Activated CD8-positive, alpha-beta T cell treated with anti-CD3 and anti-CD28 coated beads, Interleukin-2, amount 10 ng/mL, durations not matched to agents 7 days and 5 days (primary cell): ENCODE measurements at places on chromosomes 12 and 14. TPM values are rescaled to one million over a fixed set of nuclear protein-coding genes. Genes with fewer than 3 reads are reported as not detected.

MGP gene
- 0.21 TPM for total RNA-seq

SYT1 gene
- not detected for total RNA-seq

MMP17 gene
- total RNA-seq = not detected

MTA1 gene
- 109 TPM for total RNA-seq

B4GALNT3 gene
- 11.1 TPM for total RNA-seq

OR6C2 gene
- total RNA-seq = not detected

DNA sequence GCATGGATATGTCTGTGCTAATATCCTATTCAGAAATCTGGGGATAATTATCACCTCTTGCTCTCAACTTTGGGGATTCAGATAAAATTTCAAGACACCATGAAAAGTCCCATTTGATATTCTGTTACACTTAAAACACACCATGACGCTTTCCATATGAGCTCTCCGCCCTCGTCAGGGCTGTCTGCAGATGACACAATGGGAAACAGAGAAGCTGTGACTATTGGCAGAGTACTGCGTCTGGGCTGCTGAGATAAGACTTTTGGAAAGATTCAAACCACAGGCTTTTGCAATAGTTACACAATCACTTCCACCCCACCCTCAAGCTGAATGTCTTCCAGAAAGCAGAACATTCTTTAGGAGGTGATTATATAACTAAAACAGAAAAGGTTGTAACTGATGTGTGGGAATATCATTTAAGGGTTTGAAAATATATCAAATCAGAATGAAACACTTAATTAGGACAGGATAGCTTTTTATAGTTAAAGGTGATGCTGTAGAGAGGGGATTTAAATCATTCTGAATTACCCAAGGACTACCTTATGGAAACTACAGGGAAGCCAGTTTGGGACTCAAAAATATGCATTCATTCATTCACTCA, 75.3 kb upstream of the TMPO start:
- DNase-seq = no peak

DNA sequence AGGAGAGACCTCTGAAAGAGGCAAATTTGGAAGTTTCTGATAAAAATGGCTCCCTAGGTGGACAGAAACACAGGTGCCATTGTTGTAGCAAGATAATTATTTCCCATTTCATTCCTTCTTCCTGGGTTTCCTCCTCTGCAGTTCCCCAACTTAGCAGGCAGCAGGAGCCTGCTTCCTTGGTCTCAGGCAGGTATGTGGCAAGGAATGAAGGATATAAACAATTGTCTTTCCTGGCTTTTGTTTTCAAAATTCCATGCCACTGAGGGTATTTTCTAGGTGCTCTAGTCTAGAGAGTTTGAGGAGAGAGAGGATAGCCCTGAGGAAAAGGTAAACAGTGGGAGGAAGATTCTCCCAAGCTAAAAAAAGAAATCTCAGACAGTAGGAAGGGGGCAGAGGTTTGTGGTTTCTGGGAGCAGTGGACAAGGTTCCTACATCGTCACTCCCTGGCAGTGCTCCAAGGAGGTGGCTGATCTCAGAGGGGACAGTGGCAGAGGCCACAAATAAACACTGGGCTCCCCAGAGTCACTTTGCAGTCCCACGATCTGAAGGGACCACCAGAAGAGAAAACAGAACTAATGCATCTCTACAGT, 82.6 kb upstream of the IGF1 start:
- DNase-seq = no peak

GRCh38 chr12:63941166-63941800, 96.8 kb downstream of the SRGAP1 start:
- no peak for DNase-seq

DNA sequence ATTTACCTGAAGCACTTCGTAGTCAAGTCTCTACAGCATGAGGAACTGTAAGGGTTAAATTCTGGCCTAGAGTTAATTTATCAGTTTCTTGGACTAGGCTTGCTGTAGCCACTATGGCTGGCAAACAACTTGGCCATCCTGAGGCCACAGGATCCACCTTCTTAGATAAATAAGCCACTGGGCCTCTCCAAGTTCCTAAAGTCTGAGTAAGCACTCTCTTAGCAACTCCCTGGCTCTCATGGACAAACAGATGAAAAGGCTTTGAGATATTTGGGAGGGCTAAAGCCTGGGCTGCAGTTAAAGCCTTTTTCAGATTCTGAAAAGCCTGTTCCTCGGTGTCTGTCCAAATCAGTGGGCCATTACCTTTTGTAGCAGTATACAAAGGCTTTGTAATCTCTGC, 675.0 kb downstream of the TMEM121 start:
- no peak for DNase-seq

DNA sequence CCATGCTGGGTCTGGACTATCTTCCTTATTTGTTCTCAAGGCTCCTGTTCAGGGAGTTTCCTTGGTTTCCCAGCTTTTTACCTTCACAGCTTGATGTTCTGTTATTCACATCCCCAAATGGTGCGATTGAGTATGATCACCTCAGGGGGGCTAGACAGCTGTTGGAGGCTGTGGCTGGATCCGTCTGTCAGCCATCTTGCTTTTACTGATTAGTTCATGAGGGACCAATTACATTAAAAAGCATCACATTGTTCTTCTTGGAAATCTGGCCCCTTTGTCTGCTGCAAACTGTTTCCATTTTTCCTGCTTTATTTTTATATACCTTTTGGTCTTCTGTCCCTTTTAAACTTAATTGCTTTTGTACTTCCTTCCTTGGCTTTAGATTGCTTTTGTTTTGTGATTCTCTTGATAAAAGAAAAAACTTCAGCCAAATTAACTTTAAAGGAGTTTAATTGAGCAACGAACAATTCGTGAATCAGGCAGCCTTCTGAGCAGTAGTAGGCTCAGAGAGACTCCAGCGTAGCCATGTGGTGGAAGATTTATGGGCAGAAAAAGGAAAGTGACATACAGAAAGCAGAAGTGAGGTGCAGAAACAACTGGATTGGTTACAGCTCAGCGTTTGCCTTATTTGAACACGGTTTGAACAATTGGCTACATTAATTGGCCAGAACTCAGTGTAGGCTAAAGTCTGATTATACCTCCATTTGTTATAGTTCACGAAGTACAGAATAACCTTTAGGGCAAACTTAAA, 208.7 kb downstream of the AEBP2 start:
- no peak for DNase-seq

GRCh38 chr12:2640709-2641108, 154.1 kb upstream of the FKBP4 start:
- DNase-seq = no peak

DNA sequence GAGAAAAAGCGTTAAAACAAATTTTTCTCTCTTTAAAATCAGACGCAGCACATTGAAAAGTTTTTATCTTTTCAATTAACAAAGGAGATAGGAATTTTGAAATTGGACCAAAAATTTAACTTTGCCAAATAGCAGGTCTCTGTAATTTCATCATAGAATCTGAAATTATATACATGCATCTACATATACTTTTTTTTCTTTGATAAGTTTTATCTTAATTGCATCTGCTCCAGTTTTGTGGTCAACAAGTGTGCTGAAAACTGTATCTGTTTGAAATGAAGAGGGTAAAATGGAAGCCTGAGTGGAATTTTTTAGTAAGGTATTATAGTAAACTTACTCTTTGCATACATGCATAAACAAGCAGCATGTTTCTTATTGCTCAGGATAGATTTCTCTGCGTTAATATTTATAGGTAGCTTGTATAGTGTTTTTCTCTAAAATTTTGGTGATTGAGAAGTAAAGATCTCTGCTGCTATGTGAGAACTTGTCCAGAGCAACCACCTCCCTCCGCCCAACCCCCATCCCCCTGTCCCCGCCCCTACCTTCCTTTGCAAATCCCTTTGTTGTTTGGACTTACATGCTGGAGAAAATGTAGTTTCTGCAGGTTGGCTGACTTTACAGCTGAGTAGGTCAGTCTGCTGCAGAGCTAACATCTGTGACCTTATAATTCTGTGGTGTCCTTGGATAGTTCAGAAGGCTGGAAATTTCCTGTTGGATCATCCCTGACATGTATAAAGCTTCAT, 64.6 kb downstream of the VRK1 start:
- DNase-seq = no peak

- DNase-seq = no peak
Observed at GRCh38 chr14:37544407-37544806, 50.6 kb downstream of the FOXA1 start.

- no peak for DNase-seq
Observed at GRCh38 chr12:66499000-66499399, 179.9 kb downstream of the GRIP1 start.

GRCh38 chr12:104680070-104680469, 223.3 kb downstream of the CHST11 start:
- DNase-seq = peak; percentile 67

- DNase-seq = no peak
Observed at GRCh38 chr14:48005986-48006385, 330.6 kb upstream of the MDGA2 start.

DNA sequence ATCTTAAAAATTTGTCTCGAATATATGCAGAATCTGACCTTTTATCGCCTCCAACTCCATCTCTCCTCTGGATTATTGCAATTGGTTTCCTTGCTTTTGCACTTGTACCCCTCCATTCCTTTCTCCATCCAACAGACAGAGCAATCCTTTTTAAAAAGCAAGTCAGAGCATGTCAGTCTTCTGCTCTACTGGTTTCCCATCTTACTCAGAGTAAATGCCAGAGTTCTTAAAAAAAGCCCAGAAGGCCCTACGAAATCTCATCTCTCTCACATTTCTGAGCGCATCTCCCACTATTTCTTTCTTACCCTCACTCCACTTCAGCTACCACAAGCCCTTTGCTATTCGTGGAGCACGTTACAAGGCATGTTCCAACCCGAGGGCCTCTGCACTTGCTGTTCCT, 236.9 kb upstream of the DDHD1 start:
- no peak for DNase-seq

DNA sequence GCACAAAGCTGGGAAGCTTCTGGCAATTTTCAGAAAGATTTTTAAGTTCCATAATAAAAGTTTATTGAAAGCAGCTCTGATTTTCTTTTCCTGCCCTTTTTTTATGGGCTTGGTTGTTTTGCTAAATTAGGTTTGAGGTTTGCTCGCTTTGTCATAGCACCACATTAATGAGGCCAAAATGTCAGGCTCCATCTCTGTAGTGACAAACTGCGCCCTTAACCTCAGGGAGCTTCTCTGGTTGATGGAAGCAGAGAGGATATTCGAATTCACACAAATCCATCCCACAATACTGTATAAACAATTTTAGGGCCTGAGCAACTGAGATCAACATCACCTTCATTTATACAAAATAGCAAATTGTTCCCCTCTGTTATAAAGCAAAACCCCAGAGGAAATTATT, 342.6 kb upstream of the TMPO start:
- DNase-seq = no peak

DNA sequence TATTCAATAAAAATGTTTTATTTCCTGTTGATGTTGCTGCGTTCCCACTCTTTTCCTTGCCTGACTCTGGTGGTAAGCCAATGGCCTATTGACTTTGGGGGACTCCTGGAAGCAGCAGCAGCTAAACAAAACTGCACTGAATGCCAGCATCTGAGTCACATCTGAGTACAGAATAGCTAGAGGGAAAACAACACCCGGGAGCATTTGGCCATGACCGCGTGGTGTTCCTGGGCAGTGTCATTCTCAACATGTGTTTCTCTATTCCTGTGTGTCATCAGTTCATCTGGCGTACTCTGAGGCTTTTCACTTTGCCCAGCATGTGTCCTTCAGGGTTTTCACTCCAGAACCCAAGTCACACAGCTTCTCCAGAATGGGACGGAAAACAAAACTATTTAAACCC, 238.8 kb downstream of the PAWR start:
- DNase-seq = no peak

- DNase-seq = no peak
Observed at GRCh38 chr12:113889891-113890581, 76.1 kb downstream of the RBM19 start.

DNA sequence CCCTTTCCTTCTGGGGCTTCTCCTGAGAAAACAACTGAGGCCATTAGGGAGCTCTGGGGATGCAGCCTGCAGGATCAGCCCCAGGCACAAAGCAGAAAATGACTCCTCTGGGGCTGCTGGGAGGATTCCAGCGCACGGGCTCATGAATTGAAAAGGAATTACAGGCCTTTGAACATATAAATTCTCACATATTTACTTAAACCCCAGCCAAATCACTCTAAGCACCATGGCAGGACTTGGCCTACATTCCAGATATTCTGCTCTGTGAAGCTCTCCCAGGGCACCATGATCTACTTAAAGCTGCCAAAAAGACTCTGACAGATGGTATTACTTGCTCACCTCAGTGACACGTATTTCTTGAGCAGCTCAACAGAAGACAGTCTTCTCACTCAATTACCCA, 87.2 kb downstream of the ZFC3H1 start:
- no peak for DNase-seq

DNA sequence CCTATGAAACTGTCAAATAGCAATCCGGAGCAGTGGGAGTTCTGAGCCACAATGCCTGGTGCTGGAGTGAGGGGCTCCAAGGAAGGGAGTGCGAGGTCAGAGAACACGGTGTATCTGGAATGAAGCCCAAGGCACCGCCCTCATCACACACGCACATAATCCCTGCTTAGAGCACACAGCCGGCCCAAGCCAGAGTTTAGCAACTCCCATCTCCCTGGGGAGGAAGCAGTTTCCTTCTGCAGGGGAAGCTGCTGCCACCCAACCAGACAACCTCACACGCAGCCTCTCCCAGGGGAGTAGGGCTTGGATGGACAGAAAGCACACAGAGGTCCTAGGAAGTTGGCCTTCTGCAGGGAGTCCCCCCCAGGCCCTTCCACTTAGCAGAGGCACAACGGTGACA, 31.3 kb downstream of the ACTN1 start:
- no peak for DNase-seq

DNA sequence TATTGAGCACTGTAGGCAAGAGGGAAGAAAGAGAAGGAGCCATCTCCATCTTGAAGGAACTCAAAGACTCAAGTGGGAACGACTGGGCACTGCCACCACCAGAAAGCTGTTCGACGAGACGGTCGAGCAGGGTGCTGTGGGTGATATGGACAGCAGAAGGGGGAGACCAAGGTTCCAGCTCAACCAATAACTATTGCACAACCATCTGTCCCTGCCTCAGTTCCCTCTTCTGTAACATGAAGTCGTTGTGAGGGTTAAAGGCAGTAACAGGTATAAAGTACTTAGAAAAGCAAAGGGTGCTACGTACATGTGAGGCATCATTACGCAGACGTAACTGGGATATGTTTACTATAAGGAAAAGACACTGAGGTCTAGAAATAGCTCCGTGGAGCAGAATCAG, 13.9 kb upstream of the BDKRB1 start:
- DNase-seq = no peak

- DNase-seq = no peak
Observed at GRCh38 chr12:92389466-92389865, 243.8 kb upstream of the BTG1 start.
